Stimulated activated CD4-positive, alpha-beta T cell treated with anti-CD3 and anti-CD28 coated beads, Interleukin-4, amount 100 ng/mL, for 1 hour (primary cell): ENCODE measurements at places on chromosomes 5 and 9.

DNA sequence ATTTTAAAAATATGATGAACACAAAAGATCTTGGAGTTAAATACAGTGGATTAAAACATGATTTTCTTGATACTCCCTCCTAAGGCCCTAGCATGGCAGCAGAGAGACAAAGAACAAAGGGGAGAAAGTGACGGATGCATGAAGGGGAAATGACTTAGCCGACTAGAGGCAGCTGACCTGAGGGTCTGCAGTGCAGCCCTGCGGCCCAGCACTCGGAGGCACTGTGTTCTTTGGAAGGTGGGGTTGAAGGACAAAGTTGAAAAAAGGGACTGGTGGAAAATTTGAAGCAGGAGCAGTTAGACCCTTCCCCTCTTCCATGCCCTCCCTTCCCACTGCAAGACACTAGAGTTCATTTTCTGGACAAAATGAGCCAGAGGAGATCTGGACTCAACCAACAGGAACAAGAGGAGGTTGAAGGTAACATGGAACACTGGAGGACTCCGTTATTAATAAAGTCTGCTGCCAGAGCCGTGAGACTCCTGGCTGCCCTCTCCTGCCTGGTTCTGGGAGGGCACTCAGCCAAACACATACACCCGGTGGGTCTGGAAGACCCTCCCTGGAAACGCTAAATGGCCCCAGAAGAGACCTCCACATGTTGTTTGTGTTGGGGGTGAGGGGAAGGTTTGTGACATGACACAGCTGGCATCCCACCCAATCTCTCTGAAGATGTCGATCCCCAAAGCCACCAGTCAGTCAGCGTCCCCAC lies 98.1 kb downstream of the JMY start:
- no peak for DNase-seq

GRCh38 chr5:37496902-37497445 lies 117.9 kb downstream of the WDR70 start:
- no peak for DNase-seq

DNA sequence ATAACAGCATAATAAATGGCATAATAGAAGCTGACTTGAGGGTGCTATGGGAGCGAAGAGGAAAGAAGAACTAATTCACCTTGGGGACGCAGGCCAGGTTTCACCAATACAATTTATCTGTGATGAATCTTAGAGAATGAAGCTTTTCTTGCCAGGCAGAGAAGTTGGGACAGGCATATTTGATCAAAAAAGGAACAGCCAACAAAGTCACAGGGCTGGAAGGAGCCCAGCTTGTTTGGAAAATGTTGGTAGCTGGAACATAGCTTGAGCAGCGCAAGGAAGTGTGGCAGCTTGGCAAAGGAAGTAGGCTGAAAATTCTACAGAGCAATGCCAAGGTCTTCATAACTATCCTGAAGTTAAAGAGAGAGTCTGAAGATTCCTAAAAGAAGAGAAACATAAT lies 181.5 kb upstream of the OR13F1 start:
- DNase-seq: no peak

- no peak for DNase-seq
Observed at GRCh38 chr5:63919763-63920478, 42.3 kb downstream of the HTR1A start.

DNA sequence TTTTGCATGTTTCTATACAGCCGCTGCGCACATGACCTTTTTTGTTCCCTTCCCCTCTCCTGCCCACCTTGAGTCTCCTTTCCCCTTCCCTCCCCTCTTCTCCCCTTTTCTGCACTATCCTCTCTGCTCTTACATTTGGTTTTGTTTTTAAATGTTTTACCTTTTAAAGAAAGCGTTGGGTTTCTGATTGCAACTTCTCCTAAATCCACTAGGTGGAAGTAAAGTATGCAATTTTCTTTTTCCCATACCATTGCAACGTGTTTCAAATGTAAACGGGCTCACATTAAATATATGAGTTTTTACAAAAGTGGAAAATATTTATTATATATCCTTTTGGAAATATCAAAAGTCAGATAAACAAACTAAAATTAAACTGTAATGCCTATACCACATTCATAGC lies 500.9 kb downstream of the DIRAS2 start:
- no peak for DNase-seq

DNA sequence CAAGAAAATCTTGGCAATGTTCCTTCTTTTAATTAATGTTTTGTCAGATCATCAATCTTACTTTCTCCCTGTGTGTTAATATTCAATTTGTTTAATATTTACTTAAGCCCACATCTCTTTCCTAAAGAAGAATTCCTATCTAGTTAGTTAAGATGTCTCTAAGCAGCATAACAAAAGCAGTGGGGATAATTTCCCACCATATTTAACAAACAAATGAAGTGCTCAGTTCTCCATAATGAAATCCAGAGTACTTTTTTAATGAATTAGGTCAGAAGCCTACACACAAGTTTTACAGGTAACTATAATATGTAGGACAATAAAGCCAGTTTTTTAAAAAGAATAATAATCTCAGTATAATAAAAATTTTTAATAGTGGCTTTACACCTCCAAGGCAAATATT lies 1918.8 kb downstream of the EFNA5 start:
- DNase-seq: no peak
